ENCODE measurements at places on chromosomes 5 and 9.

DNA sequence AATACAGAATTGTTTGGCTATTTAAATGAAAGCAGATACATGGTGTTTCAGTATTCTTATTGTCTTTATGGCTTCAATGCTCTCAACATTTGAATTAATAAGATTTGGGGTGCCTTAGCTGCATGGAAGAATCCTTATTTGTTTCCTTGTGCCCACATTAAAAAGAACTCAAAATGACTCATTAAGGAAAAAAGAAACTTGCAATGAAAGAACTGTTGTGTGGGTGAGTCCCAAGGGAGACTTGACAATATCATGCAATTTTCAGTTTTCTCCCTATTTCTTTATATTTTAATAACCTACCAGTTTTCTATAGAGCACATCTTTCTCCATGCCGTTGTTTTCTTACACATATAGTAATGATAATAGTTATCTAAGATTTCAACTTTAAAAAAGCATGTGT lies 404.0 kb downstream of the PDE4D start:
- DNase-seq = no peak

DNA sequence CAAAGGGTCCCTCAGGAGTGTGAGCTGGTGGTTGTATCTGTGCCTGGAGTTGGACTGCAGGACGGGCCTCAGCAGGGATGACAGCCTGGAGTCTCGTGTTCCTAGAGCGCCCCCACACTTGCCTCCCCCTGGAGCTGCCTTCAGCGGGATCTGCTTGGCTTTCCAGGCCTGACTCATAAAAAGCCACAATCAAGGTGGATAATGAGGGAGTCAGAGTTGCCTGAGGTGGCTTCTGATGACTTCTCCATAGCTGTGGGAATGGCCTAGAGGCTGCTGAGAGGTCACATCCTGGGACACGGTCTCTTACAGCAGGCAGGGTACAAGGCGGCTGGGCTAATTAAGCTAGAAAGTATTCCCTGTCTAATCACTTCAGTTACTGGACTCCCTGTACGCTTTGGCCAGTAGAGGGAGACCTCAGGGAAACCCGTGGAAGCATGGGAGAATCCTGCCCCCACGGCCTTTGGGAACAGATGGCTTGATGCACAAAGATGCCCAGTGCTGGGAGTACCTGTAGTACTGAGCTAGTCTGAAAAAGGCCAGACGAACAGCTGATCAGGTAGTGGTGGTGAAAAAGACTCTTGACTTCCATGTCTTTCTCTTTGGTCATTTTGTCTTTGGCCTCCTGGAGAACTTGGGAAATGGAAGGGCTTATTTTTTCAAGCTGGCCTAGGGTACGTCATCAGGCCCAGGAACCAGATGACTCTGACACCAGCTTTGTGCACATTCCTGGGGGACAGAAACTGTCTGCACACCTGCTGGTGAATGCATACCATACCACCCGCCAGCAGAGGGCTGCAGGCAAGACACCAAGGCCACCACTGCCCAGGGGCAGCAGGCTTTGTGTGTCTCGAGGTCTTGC lies 16.1 kb upstream of the FRRS1L start:
- DNase-seq = no peak

- DNase-seq = no peak
Observed at GRCh38 chr5:72006361-72006760, 100.9 kb upstream of the MAP1B start.

DNA sequence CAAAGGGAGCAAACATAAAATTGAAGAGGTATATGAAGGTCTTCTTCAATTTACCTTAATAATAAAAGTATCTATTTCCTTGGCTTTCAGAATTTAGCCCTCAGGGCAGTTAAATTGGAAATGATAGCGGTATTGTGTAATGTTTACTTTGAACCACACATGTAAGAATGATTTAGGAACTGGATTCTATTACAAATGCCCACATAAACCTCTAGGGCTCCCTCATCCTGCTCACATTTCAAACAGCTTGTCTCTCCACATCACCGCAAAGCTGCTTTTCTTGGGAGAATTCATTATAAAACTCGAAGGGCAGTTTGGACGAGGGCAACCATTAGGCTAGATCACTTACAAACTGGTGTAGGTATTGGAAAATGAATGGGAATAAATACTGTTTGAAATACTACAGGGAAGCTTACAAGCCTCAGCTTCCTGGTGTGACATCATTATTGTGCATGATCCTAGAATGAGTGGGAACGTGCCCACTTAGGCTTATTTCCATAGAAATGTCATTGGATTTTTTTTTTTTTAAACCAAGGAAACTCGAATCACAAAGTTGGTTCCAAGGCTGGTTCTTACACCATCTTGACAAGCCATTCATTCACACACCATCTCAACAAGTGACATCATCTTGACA lies 47.3 kb downstream of the MTRR start:
- DNase-seq = no peak

GRCh38 chr9:135488527-135488926 lies 8.9 kb downstream of the PPP1R26 start:
- no peak for DNase-seq

DNA sequence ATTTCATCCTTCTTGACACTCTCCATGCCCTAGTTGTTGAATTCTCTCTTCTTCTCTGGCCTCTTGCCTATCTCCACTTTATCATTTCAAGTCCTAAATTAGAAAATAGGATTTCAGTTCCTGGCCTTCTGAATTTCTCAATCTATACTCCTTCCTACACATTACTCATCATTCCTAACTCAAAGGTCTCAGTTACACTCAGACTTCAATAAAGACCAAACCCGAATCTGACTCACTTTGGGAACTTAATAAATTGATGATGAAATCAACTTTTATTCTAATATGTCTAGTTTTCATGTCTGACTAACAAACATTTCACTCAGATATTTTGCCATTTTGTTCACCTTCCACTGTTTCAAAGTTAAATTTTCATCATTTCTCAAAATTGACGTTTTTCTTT lies 113.6 kb upstream of the TSLP start:
- DNase-seq = no peak

DNA sequence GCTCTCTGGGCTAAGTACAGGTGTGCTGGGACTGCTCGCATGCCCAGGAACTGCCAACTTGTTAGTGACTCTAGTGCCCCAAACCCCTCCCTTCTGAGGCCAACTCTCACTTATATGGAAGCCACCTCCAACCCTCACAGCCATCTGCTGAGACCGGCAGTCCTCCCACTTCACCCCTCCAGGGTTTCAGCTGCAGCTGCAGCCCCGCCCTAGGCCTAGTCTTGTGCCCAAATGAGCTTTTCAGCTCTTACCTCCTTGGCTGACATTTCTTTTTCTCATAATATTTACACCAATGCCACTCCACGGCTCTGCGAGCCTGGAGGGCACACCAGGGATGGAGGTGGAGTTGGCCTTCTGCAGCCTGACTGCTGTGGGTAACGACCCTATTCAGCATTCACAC lies 166.6 kb downstream of the ROR2 start:
- DNase-seq = no peak

DNA sequence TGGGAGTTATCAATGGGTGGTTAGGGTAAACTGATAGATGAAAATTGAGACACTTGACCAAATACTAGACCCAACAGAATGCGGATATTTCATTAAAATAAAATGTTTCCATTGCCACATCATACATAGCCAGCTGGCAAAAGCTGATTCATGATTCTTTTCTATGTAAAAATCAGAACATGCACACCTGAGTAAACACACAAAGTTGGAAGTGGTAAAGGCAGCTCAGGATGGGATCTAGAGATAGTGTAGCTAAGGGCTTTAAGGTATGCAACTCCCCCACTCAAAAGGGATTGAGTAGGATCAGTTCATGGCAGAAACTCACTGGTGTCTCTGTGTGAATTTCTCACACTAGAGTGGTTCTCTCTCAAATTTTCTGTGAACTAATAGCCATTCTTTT lies 541.1 kb upstream of the GRAMD2B start:
- no peak for DNase-seq

DNA sequence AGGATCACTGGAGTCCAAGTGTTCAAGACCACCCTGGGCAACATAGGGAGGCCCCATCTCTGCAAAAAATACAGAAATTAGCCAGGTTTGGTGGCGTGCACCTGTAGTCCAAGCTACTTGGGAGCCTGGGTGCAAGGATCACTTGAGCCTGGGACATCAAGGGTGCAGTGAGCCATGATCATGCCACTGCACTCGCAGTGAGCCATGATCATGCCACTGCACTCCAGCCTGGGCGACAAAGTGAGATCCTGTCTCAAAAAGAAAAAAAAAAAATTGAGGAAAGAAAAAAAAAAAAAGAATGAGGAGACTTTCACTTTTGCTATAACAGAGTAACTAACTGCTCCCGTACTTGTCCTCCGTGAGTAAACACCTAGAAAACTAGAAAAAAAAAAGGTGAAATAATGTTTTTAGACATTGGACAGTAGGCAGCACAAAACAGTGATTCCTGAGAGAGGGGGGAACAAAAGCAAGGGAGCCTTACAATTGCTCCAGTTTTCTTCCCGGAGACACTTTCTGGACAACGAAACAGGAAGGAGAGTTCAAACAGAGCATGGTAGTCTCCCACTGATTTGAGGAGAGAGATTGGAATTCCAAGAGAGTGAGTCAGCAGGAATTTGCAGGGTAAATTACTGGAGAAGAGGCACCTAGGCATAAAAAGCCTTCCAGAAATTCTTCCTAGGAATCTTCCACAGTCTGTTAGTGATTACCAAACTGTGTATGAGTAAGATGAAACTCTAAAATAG lies 6.9 kb upstream of the ZBTB5 start:
- DNase-seq = no peak

DNA sequence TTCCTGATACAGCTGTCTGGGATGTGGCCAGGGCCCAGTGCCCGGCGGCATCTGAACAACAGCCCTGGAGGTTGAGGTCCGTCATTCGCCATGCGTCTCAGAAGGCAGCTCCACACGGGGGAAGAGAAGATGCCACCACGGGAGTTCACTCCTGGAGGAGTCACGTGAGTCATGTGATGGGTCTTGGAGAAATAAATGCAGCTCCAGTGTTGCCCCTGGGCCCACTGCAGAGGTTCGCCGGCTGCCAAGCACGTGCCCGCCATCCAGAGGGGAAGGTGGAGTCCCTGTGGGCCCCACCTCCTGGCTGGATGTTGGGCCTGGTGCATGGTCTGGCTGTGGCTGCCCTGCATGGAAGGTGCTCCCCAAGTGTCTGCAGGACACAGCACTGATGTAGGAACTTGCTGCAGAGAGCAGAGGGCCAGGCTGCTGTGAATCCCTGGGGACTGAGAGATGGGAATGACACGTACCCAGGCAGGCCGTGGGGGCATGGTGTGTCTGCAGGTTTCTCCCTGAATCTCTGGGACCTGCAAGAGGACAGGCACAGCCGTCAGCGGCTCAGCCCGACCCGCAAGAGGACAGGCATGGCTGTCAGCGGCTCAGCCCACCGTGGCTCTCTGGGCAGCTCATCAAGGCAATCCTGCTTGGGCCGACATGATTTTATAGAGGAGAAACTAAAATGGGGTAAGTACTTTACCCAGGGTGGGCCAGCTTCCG lies 418.3 kb upstream of the IRX4 start:
- DNase-seq = no peak

All from activated naive CD4-positive, alpha-beta T cell (primary cell).